Cardiac septum (tissue), 1 donor: ENCODE measurements at places on chromosomes 1 and 21.

GRCh38 chr1:2443277-2444137 lies 31.1 kb upstream of the PEX10 start:
- no peak for DNase-seq

DNA sequence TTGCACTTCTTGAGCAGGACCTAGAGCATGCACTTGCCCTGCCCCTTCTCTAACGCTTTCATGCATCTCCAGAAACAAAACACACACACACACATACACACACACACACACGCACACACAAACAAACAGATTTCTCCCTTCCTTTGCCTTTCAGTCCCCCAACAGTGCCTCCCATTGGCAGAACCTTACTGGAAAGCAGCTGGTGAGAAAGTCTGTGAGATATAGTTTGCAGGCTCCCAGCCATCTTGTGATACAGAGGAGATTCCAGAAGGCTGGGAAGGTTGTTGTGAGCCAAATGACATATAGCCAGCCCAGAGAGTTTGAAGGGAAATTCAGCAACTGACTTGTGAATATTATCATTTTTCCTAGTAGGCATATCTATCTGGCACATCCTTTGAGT lies 35.9 kb upstream of the ZRANB2 start:
- no peak for DNase-seq

- no peak for DNase-seq
Observed at GRCh38 chr1:7967651-7968050, 6.1 kb downstream of the PARK7 start.

GRCh38 chr1:34602907-34603306 lies 151.9 kb upstream of the GJB5 start:
- DNase-seq = no peak

GRCh38 chr1:210236386-210236839 lies 3.8 kb downstream of the SERTAD4 start:
- DNase-seq = no peak
